ENCODE measurements at places on chromosomes 1 and 21.

DNA sequence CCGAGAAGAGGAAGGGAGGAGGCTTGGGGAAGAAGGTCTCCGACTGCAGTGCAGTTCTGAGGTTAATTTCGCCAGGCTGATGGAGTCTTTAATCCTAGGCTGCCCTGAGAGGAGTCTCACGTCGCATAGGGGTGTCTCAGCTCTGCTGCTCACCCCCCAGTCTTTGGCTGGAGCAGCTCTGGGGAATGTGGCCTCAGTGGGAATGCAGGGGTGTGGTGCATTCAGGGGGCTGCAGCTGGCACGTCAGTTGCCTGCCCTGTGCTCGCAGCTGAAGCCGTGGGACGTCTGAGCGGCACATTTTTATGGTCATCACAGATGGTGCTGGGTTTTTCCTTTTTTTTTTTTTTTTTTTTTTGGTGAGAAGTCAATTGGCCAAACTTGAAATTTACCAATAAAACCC lies 38.2 kb downstream of the ACTN2 start:
- DNase-seq = no peak

GRCh38 chr1:21801100-21801499 lies 11.0 kb upstream of the LDLRAD2 start:
- peak; percentile 56 for DNase-seq

DNA sequence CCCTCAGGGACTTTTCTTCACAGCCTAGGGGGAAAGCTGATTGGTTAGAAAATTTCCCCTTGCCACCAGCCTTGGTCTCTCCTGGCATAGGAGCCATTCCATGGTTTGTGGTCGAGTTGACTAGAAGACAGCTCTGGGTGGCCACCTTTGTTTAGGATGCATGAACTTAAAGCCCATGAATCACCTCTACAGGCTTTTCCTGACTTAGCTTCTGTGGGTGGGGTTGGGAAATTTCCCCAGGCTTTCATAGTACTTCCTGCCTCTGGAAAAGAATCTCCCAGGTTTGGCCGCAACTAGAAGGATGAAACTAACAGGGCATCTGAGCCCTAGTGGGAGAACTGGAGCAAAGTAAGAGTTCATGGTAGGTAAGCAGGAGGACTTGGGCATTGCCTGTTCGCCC lies 72.6 kb downstream of the SNRPE start:
- DNase-seq = no peak

- no peak for DNase-seq
These were observed 790 bp downstream of the RPS8 start for GRCh38 chr1:44775930-44776729.

GRCh38 chr1:230758709-230759368 lies 11.7 kb downstream of the CAPN9 start:
- no peak for DNase-seq

DNA sequence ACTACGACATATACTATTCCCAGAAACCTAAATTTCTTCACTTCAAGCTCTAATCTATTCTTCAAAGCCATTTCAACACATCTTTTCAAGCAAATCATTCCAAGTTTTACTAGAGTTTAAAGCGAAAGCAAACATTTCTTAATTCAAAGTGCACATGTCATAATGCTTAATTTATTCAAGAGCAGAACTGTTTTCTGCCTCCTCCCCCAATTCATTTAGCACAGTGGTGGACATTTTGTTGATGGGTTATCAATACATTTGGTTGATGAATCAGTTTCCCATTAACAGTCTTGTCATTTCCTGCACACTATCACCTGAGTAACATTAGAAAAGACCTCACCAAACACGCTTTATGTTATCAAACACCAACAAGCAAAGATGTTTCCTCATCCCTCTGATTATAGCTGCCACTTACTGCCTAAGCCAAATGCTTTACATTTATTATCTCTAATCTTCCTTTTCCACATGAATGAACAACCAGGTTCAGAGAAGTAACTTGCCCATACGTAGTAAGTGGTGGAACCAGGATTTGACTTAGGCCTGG lies 2.0 kb downstream of the SRSF4 start:
- DNase-seq = peak; percentile 66

DNA sequence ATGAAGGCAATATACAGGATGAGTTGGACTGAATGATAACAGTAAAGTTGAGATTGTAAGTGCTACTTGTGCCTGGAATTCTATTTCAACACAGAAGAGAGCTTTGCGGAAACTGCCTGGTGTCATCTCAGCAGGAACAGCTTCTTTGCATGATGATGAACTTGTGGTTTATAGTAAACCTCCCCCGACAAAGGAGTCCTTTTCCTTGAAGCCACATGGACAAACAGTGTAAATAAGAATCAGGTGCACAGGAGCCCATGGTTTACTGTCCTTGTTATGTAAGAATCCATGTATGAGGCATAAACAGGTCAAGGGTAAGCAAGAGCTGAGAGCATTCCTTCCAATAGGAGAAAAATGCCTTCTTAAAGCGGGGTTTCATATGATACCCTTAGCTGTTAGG lies 66.2 kb downstream of the PCNX2 start:
- DNase-seq = no peak
